Anterior cingulate cortex (tissue), 58 donors: ENCODE measurements at places on chromosomes 1 and 21.

DNA sequence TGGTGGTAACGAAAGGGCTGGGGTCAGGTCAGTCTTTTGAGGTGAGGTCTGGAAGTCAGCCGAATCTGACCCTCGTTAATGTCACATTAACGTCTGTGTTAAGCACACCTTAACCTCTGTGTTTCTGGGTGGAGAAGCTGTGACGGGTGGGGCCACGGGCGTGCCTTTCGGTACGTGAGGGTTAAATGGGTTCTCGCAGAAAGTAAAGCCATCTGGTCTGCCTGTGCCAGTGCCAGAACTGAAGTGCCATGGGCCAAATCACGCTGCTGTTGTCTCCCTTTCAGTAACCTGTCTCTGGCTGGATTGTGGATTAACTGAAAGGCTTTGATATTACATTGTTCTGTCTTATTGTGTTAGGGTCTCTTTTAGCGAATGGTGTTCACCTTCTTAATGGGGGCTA lies 14.4 kb downstream of the URB2 start:
- no peak for DNase-seq

- no peak for DNase-seq
Observed at GRCh38 chr1:110234691-110235090, 24.6 kb downstream of the KCNC4 start.

DNA sequence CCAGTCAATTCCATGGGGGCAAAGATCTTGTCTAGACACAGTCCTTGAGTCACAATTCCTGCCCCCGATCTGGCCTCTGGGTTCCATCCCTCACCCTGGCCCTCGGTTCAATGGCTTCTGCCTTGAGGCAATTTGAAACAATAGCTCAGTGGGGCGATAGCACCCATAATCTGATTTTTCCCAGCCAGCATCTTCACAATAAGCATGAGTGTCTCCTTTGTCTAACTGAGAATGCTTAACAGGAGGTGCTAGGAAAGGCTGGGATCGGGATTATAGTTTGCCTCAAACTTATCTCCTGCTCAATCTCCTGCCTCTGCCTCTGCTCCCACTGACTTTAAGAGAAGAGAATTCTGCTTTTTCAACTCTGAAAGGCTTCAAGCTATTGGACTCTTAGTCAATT lies 293.9 kb upstream of the PROX1 start:
- DNase-seq, result no peak

DNA sequence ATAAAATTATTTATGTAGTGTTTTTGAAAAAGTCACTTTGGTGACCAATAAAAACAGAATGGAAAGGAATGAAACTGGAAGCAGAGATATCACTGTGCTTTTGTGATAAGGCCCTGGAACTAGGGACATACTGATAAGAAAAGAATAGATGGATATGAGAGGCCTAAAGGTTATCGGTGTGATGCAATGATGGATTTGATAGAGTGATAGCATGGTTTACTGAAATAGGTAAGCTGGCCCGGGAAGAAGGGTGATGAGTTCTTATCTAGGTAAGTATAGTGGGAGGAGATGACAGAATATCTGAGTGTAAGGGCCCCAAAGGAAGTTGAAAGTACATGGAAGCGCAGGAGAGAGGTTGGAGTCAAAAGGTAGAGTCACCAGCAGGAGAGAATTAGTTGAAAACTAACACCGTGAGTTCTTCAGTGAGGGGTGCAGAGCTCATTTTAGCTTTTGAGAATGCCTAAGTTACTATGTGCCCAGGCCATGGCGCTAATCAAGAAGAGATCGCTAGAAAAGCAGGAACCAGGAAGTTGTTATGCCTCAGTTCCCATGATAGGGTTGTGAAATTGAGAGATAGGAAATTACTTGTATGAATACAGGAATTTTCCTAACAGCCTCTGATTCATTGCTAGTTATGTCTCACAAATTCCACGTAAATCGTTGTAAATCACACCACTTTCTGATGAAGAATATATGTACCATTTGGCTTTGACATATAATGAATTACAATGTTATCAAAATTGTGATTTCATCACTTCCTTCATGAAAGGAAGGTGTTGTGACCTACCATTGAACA lies 115.3 kb downstream of the PLA2G4A start:
- DNase-seq, result no peak

DNA sequence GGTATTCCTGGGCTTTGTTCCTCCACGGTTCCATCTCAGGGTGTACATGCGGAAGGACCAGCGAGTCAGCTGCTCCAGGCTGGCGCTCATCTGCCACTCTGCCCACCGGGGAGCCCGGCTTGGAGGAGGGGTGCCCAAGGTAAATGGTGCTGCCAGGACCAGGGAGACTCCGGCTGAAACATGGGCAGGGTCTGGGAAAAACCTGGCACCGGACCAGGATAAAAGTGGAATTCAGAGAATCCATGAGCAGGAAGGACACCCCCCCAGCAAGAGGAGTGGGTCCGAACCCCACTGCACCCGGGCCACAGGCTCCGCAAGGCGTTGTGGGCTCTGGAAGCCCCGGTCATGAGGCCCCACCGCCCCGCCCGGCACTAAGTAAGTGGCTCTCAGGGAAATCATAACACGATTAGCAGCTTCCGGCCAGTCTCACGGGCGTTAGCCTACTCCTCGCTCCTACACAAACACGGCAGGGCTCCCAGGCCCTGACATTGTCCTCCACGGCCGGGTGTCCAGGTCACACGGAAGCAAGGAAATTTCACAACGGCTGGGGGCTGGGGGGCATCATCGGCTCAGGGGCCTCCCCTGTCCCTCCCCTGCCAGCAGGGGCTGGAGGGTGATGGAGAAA lies 21.1 kb downstream of the MEGF6 start:
- no peak for DNase-seq

DNA sequence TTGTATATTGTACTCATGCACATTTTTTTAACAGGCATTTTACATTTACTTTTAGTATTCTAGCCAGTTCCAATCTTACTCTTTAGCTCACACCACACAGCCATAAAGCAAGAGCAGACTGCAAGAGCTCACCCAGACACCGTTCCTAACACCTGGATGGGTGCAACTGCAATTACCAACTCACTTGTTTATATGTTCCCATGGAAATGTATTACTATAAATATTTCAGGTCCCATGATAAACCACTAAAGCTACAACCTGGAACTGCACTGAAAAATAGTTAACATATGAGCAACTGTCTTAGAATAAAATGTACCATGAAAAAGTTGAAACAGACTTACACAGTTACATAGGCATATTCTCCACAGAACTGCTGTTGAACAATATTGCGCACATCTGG lies 30.8 kb downstream of the USP48 start:
- DNase-seq, result no peak

DNA sequence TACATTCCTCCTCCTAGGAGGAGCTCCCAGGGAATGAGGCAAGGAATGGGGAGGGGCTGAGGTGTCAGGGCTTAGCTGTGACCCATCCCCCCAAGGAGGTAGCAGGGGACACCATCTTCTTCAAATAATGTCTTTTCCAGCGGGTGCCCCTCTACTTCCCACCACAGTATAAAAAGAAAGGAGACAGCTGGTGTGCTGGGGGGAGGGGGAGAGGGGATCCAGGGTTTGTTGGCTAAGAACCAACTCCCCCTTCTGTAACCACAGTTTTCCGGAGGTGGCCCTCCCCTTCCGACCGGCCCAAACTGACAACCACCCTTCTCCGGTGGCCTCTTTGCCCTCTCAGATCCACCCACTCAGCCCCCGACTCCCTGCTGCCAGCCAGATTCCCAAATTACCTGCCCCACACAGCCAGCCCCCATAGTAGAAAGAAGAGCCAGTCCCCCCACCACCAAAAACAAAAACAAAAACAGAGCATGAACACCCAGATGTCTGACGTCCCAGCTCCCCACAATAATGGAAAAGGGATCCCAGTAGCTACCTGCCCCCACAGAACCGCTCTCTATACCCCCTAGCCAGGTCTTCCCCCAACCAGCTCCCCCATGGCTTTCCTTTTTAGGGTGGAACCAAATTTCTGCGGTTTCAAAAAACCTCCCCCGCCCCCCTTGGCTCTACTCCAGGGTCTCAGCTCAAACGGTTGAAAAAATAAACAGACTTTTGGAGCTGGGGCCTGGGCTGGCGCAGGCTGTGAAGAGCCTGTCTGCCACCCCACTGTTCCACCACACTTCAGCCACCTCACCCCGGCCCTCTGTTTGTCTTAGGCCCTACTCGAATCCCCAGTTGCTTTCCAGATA lies 2.1 kb downstream of the ARHGEF2 start:
- DNase-seq, result peak; percentile 20

- DNase-seq, result no peak
Observed at GRCh38 chr1:220123889-220124288, 30.0 kb downstream of the IARS2 start.

GRCh38 chr1:21334214-21335087 lies 44.2 kb upstream of the ECE1 start:
- DNase-seq, result peak; percentile 14

GRCh38 chr1:204154568-204155255 lies 2.9 kb upstream of the ETNK2 start:
- no peak for DNase-seq

DNA sequence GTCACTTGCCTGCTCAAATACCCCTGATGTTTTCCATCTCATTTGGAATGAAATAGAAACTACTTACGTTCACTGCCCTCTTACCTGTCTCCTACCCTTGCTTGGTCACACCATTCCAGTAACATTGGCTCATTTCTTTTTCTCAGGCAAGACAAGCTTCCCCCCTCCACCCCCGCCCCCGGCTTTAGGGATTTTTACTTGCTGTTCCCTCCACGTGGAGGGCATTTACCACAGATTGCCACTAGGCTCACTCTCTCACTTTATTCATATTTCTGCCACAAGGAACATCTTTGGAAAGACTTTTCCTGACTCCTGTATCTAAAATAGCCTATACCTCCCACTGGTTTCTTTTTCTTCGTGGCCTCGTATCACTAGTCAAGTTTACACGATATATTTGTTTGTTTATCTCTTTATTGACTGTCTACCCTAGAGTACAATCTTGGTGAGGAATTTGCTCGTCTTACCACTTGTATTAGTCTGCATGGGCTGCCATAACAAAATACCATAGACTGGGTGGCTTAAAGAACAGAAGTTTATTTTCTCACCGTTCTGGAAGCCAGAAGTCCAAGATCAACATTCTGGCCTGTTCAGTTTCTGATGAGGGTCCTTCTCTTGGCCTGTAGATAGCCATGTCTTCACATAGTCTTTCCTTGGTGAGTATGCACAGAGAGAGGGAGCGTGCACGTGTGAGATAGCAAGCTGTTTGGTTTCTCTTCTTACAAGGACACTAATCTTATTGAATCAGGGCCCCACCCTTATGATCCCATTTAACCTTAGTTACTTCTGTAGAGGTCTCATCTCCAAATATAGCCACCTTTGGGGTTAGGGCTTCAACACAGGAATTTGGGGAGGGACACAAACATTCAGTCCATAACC lies 126.2 kb downstream of the NRDC start:
- no peak for DNase-seq

DNA sequence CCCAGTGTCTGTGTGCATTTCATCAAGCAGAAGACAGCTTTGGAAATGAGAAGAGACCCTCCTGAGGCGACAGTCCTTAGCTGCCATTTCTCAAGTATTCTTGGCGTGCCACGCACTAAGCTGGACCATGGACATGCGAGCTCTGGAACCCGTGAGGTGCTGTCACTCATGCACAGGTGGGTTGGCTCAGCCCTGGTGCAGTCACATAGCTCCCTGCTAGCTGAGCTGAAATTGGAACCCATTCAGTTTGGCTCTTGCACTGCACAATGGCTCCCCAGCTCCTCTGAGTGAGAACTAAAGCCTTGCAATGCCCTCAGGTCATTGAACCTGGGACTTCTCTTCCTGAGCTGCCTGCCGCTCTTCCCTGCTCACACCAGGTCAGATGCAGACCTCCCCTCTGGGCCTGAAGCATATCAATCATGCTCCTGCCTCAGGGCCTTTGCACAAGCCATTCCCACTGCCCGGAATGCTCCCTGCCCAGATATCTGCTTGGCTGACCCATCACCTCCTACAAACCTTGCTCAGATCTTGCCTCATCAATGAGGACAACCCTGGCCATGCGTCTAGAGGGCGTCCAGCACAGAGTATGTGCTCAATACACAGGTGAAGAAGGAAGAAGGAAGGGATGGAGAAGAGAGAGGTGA lies 6.3 kb upstream of the SRARP start:
- DNase-seq, result no peak

GRCh38 chr1:54249819-54250435 lies 50.0 kb downstream of the MRPL37 start:
- DNase-seq, result no peak

DNA sequence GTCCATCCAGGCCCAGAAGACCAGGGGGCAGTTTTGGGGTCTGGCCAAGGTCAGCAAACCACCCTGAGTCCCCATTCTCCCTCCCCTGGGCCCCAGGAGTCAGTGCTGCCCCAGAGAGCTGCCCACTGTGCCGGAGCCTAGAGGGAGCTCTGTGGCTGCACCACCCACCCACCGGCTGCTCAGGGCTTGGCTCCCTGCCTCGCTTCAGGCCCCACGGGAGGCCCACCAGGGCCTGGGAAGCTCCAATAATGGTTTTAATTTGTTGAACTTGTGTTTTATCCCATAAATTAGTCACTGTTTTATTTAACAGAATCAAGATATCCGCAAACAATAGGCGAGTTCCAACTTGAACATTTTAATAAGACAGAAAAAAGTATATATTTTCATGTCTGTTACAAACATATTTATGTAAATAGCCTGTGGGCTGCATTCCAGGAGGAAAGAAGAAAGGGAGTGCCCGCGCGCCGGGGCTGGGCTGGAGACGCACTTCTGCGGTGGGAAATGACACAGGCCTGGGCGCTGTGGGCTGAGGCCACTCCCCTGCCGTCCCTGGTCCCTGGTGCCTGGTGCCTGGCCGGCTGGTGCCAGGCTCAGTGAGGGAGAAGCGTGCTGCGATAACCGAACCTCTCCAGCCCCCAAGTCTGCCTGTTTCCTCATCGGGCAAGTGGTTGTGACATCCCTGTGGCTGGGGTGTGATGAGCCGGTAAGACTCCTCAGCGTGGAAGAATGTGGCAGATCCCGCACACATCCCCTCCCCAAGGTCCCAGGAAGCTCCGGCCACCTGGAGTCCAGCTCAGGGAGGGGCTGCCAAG lies 160.5 kb downstream of the PEX14 start:
- no peak for DNase-seq

DNA sequence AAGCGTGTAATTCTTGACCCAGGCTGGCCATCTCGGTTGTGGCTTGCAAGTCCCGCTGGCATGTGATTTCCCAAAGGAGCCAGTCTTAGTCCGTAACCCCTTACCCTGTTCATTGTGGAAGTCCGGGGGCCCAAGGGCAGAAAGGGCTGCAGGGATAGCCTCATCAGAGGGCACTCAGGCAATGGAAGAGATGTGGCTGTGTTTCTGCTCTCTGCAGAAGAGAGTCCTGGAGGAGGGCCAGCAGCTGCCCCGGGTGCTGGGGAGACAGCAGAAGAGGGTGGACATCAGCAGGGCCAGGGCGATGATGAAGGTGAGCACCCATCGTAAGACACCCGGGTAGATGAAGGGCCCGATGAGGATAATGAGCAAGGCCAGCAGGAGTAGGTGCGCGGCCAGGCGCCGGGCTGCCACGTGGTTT lies 830 bp downstream of the RNF186 start:
- DNase-seq, result no peak

DNA sequence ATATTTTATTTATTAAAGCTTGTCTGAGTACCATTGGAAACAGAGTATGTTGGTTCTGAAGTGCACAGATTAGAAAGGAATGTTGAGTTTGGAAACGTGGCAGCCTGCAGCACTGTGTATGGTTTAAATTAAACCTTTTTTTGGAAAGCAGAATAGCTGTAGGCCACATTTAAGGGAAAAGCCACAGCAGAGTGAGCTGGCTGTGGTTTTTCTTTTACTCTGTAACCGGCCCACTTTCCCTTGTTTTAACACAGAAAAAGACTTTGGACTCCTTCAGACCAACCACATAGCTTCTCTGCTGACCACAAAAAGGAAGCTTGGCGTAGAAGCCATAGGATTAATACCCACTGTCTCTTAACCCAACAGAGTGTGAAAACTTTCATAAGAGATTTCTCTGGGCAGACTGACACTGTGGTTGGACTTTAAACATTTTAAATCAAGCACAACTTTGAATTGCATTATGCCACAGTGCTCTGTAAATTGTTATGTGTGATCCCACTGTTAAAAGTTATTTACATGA lies 75.2 kb downstream of the NFIA start:
- DNase-seq, result no peak
